D341Med (cell line): ENCODE measurements at places on chromosomes 1 and 21.

GRCh38 chr1:243455760-243456651, 200.2 kb downstream of the SDCCAG8 start:
- no peak for DNase-seq

- no peak for DNase-seq
These were observed 24.4 kb downstream of the EFCAB7 start for GRCh38 chr1:63547621-63548294.

DNA sequence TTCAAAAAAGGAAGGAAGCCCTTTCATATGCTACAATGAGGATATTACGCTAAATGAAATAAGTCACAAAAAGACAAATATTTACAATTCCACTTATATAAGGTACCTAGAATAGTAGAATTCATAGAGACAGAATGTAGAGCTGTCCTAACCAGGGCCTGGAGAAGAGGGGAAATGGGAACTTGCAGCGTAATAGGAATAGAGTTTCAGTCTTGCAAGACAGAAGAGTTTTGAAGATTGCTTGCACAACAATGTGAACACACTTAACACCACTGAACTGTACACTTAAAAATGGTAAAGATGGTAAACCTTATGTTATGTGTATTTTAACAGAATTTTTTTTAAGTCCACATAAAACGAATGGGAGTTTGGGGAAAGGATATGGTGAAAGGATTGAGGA, 2.9 kb downstream of the CD1B start:
- no peak for DNase-seq

GRCh38 chr1:183537405-183537804, 52.9 kb downstream of the NCF2 start:
- DNase-seq, result no peak

DNA sequence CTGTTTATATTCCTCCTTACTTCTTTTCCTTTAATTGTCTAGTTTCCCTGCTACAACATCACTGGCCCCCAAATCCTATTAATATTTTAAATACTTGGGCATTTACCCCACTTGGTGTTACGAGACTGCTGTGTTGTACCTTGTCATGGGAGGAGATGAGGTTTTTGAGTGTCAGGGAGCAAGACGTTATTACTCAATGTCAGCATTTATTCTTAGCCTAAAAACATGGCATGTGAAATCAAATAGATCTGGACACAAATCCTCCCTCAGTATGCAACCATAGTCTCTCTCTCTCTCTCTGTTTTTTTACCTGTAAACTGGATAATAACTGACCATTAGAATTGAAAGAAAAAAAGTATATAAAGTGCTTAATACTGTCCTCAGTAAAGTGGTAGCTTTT, 4.6 kb downstream of the LRRC8B start:
- DNase-seq, result no peak

DNA sequence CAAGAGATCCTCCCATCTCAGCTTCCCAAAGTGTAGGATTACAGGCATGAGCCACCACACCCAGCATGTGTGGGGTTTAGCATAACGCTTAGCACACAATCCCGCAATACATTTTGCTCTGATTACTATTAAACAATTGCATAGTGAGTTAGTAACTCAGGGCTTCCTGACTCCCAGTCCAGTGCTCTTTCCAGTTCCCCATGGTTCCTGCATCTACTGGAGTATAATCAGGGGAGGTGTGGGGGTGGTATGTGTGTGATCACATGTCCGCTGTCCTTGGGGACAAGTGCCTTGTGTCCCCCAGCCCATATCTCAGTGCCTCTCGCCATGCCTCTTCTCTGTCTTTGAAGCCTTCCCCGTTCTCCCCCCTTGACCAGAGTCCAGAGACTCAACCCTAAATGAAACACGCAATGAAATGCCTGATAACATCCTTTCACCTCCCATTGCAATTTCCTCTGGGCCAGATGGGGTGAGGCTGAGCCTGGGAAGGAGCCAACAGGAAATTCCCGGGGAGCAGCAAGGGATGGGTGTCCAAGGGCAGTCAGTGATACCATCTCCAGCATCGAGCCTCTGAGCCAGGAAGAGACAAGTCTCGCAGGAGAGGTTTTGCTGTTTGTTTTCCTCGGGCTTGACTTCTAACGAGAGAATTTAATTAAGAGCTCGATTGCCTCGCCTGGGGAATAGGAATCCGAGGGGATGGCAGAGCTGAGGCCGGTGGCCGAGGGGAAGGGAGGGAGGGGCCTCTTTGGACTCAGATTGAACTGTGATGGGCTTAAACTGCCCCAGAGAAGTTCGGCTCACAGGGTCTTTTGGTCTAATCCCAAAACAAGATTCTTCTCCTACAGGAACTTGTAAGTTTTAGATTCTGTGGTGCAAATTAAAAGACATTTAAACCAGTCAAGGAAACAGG, 7.7 kb upstream of the HTR1D start:
- DNase-seq, result no peak

- DNase-seq, result no peak
These were observed 1.3 kb upstream of the LAPTM5 start for GRCh38 chr1:30758785-30759380.

DNA sequence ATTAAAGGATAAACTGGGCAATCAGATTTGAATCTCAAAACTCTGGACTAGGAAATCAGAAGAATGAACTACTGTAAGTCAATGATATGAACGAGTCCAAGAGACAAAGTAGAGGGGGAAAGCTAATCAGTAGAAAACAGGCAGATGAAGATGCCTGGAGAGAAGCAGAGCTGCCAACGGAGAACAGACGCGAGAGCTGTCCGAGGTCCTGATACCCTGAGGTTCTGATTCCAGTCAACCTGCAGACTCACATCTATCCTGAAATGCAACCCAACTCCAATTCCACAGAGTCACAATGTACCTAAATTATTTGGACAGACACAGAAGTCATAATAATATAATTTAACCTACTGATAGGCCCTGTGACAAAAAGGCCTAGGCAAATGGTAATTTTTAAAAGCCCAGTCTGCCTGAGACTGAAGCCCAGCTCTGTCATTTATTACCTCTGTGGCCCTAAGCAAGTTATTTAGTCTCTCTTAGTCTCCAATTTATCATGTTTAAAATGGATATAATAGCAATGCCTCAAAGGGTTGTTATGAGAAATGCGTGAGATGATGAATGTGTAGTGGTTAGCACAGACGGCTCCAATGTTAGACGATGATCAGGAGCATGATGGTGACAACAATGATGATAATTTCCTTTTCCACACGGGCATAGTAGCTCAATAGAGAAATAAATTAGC, 33.4 kb downstream of the RGS7 start:
- no peak for DNase-seq

DNA sequence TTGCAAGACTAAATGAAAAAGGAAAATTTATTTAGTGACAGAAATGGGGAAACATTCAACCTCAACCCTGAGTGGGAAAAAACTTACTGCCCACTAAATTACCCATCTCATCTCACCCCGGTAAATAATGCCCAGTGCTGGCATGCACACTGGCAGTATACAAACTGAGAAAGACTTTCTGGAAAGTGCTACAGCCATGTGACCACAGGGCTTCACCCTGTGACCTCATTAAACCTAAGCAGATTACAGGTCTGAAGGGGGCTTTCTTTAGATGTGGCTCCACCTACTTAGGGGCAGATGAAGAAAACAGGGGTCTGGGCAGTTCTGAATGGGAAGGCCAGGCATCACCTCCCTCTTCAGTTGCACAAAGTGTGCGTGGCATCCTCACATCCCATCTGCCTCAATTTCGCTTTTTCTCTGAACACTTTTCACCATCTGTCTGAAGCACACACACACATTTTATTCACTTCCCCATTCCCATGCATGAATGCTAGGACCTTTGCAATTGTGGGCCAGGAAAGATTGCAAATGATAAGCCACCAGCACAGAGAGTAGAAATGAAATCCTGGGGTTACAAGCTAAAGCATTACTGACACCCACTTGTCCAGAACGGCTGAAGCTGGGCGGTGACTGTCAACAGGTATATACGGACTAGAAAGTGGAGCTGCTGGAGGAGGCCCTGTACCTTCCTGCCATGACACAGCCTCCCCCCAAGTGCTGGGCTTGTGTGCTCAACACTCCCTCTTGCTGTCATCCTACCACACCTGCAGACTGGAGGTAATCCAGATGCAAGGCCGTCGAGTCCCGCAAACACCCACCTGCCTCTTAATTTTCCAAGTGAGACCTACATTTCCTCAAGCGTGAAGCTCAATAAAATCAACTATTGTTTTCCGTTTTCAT, 2.7 kb downstream of the NADK start:
- DNase-seq, result no peak

DNA sequence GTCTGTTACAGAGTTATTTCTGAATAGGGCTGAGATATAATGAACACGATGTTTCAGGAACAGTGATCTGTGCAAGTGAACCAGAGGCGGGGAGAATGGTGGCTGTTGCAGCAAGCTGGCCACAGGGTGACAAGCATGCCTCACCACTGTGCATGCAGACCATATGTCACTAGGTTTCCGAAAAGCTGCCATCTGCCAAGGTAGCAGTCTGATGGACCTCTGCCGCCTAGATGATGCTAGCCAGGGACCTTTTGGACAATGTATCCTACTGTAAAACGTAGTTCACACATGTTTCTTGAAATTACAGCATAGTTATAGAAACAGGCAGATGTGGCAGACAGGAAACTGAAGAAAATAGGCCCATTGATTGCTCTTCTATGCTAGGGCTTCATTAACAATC, 204.2 kb upstream of the RRP15 start:
- no peak for DNase-seq

GRCh38 chr1:225882694-225883615, 775 bp upstream of the TMEM63A start:
- DNase-seq, result no peak

DNA sequence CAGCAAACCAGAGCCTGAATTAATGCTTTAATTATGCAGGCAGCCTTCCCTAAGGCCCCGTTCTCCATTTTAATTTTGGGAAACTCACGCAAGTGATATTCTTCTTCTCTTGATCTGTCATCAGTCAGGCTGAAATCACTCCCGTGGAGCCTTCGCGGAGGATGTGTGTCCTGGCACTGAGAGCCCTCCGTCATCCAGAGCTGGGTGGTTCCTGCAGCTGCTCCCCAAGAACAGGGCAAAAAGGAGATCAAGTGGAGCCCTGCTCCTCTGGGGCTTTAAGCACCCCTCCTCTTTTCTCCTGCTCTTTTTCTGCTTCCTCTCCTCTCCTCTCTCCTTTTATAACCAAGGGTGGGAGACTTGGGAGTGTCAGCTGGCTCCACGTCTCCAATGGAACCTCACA, 133.2 kb upstream of the CACNA1E start:
- no peak for DNase-seq

DNA sequence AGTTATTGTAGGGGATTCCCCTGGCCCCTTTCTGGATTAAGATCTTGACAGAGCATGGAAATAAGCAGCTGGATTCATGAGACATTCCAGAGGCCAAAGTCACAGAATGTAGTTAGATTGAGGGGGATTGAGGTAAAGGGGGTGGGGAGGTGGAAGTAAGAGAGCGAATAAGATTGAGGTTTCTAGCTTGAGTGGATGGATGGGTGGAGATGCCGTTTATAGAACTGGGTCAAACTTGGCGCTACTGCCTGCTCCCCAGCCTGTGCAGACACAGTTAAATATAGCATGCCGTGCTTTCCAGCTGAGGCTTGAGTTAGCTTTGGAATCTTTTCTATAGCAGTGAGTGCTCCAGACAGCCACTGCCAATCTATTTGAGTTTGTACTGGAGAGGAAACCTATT, 85.7 kb downstream of the DYRK1A start:
- no peak for DNase-seq

DNA sequence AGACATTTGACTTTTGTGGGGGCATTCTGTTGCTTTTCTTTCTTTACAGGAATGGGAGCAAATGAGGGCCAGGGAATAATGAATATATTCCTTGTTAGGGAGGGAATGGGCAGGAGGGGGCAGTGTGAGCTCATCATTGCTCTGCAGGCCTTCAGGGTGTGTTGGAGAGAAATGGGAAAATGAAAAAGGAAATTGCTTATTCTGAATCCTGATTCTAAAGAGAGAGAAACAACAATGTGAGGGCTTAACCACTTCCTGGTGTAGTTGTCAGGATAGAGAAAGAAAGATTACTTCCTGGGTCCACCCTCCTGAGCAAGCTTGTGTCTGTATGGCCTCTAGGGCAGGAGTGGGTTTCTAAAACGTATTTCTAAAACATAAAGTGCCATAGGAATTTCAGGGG, 28.3 kb downstream of the VANGL2 start:
- DNase-seq, result peak; percentile 70

- no peak for DNase-seq
These were observed 180.9 kb downstream of the PTGER3 start for GRCh38 chr1:70866542-70867264.

GRCh38 chr1:14083706-14084105, 383.7 kb downstream of the PRDM2 start:
- no peak for DNase-seq

- no peak for DNase-seq
These were observed 2.2 kb downstream of the LAD1 start for GRCh38 chr1:201396861-201397464.

DNA sequence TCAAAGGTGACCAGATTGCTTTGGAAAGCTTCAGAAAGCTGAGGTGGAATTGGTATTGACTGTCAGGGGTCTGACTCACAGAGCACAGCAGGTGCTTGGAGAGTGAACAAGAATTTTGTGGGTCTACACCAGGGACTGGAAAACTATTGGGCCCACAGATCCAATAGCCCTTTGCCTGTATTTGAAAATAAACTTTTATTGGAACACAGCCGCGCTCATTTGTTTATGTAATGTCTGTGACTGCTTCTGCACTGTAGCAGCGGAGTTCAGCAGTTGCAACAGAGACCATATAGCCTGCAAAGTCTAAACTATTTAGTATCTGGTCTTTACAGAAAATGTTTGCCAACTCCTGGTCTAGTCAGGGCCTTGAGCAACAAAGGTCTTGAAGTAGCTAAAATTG, 315.6 kb downstream of the NFIA start:
- no peak for DNase-seq

DNA sequence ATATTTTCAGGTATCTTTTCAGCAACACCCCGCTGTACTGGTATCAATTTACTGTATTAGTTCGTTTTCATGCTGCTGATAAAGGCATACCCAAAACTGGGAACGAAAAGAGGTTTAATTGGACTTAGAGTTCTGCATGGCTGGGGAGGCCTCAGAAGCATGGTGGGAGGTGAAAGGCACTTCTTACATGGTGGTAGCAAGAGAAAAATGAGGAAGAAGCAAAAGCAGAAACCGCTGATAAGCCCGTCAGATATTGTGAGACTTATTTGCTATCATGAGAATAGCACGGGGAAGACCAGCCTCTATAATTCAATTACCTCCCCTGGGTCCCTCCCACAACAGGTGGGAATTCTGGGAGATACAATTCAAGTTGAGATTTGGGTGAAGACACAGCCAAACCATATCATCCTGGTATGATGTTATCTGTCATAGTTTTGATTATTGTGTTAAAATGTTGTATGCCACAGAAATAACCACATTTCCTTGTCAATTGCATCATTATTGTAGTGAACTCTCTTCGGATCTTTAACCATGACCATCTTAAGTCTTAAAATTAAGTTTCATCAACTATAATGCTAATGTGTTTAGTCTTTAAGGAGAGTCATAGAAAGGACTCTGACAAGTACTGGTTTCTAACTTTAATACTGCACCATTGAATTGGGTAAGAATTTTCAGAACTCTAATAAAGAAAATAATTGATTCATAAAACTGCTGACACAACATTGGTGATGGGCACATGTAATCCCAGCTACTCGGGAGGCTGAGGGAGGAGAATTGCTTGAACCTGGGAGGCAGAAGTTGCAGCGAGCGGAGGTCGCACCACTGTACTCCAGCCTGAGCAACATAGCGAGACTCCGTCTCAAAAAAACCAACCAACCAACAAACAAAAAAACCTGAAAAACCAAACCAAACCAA, 58.2 kb downstream of the TBX19 start:
- no peak for DNase-seq

GRCh38 chr1:39328586-39329121, 124.2 kb downstream of the MACF1 start:
- DNase-seq, result no peak
